Cerebellar nuclear complex (tissue), 1 donor: ENCODE measurements at places on chromosomes 11 and 22.

GRCh38 chr22:45310977-45311531, 1.3 kb downstream of the FAM118A start:
- no peak for DNase-seq

- peak; percentile 84 for DNase-seq
Measured at GRCh38 chr11:65498977-65499712, at the start of gene MALAT1. Gene MALAT1 (plus strand): TSS chr11:65499045.

DNA sequence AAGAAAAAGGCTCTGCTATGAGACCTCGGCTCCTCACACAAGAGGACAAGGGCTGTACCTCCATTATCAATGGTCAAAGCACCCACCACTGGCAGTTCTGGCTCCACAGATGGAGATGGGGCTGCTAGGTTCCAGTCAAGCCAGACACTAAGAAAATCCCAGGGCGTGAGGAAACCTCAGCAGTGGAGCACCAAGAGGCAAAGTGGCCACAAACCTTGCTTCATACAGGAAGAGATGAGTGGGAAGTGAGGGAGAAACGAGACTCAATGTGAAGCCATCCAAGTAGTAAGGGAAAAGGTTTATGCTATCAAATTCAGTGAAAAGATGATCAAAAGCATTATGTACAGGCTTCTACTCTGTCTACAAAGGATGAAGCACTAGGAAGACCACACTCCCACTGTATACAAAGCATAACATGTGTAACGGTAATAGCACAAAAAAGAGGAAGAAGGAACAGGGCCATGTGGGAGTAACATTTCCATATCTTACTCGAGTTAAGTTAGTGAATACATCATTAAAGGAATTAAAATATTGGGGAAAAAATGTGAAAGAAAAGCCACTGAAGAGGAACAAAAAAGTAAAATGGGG, 27.0 kb downstream of the POLDIP3 start:
- no peak for DNase-seq

DNA sequence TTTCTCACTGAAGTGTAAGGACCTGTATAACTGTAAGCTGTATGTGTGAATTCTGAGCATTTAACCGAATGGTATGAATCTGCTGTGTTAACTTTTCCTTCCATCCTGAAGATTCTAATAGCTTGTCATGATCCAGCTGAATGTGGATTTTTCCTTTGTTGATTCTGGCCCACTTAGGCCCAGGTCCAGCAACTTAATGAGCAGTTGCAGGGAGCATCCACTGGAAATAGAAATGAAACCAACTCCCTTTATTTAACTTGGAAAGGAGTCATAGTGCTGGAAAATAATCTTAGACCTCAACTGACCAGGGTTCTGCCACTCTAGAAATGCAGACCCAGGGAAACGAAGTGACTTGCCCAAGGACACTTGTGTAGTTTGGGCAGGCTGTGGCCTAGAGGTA, 142.3 kb upstream of the MTNR1B start:
- no peak for DNase-seq

DNA sequence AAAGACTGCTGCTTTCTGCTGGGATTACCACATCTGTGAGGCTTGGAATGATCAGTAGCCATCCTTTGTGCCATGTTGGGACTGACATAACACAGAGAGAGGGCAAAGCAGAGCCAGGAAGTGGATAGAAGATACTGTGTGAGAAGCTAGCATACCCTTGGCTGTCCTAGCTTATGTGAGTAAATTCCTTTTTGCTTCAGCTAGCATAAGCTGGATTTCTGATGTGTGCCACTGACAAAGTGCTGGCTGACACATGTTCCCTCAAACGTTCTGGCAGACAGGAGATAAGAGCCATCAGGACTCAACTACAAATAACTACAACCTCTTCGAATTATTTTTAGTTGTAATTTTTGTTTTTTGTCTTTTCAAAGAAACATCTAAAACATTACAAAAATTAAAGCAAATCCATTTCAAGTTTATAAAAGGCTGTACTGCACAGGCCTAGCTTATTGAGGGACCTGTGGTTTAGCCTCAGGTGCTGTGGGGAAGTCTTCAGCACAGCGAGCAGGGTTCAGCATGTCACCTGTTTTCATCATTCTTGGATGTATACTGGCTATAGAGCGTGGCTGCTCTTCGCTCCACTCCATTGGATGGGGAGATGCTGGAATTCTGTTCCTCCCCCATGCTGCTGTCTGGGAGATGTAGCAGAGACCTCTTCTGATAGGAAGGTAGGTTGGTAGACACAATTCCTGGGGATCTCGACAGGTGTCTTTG, 120.9 kb downstream of the SWAP70 start:
- DNase-seq = no peak

DNA sequence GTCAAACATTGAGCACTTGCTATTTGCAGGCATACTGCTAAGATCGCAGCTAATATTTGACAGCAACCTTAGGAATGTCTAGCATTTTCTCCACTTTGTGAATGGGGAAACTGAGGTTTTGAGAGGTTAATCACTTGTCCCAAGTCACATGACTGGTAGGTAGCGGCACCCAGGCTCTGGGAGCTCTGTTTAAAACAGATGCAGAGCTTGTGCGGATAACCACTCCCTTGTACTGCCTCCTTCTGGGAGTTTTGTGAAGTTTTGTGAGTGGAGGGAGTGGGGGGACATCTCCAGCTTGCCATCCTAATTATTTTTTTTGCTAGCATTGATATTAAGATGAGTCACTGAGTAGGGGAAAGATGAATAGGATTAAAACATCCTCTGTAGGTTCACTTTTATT, 134.7 kb downstream of the GRIK4 start:
- DNase-seq = no peak

DNA sequence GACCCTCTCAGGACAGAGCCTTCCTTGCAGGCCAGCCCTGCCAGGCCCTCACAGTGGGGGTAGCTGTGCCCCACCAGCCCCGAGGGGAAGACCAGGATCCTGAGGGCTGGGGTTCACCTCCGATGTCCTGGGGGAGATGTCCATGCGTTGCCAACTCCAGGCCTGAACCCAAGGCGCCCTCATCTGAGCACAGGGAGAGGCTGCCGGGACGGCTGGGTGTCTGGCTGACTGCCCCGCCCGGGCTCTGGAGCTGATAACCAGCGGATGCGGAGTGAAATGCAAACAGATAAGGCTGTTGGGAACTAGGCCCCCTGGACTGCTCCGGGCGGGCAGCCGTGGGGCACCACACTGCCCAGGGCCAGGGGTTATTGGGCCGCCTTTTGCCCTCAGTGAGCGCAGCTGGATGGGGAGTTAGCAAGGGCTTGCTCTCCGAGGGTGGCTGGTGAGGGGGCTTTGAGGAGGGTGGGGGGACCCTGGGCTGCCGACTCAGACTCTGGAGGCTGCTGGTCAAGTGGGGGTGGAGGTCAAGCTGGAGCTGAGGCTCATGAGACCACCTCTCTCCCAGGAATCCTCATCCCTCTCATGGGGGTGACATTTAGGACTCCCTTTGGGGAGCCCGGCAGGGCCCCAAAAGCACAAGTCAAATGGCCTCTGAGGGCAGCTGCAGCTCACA, 5.6 kb upstream of the MUC6 start:
- DNase-seq = no peak

DNA sequence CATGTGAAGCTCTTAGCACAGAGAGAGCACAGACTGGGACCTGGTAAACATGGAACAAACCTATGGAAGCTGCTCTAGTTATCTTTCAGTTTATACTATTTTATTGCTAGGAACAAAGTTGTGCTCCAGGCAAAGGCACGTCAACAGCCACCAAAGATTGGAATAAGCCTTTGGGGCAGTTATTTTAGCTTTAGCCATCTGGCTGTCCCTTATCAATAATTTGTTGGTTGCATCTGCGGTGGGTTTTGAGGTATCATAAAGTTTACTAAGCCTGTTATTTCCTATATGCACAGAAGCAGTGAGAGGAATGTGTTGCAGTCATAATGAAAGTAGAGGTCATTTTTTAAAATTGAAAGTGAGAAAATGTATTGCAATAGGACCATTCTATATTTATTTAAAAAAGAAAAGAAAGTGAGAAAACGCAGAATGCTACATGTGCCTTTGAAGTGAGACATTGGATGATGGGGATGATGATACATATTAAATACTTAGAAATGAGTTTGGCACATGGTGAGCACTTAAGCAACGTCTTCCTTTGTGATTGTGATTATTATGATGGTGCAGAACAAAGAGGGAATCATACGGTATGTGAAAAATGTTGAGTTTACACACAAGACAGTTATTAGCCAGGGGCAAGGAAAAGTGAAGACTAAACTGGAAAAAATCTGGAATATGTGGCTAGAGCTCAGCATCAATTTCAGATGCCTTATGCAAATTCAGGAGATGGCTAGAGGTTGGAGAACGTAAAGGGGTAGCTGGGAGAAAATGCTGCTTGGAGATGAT, 58.3 kb downstream of the PRR5L start:
- no peak for DNase-seq

DNA sequence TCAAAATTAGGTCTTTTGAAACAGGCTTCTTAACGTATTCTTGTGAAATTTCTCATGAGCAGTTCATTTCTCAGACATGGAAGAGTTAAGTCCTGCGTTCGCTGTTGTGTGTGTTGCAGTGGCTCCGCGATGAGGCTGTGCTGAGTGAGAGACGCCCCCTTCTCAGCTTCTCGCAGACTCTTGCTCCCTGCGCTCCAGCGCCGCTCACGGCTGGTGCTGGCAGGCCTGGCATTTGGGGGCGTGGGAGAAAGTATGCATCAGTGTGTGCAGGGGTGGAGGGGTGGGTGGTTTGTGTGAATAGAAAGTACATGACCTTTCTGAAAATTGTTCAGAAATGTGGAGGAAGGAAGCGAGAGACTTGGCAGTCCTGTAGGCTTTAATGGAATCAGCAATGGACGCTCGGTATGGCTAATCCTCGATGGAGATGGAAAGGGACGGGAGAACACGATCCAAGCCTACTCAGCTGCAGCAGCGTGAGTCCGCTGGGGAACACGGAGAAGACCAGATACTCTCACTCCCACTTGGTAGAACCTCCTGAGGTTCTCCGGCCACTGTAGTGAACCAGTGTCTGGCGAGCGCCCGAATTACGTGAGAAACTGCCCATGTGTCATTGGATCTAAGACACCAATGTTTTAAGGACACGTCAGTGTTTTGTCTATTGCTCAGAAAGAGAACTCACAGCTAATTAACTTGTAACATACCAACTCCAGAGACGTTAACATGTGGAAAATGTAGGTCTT, 5.9 kb downstream of the TAB1 start:
- DNase-seq = peak; percentile 29

DNA sequence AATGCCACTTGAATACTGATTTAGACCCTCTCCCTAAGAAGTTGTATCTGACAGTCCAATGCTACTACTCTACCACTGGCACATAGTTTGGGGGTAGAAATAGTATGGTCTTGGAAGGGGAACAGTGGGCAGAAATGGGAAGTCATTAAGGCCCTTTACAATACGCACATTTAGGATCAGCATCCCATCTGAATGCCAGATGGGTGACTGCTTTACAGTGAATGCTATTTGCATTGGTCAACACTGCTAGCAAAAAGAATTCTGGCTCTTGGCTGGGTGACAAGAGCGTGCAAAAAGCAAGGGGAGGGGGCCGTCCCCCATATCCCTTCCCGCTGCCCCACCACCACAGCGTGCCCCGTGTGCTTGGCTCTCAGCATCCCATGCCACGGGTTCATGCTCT, 104.7 kb upstream of the BID start:
- no peak for DNase-seq

DNA sequence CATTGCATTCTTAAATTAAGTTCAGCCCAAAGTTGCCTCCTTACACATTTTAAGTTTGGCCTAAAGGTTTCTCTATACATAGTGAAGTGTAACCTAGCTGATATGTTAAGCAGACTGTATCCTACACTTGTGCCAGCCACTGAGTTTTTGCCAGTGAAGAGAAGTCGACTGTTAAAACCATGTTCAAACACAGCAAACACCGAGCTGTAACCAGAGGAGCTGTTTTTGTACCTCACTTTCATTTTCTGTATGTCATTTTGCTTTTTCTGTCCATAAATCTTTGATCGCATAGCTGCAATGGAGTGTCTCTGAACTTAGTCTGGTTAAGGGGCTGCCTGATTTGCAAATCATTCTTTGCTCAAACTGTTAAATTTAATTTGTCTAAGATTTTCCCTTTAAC, 403.7 kb downstream of the LUZP2 start:
- DNase-seq = no peak

GRCh38 chr11:20623252-20623651, 23.8 kb downstream of the SLC6A5 start:
- DNase-seq = no peak

- no peak for DNase-seq
Measured at GRCh38 chr11:73931039-73931645, 19.7 kb upstream of the DNAJB13 start.

- no peak for DNase-seq
Measured at GRCh38 chr11:75945446-75945845, 130.4 kb downstream of the UVRAG start.

- DNase-seq = no peak
Measured at GRCh38 chr11:78857688-78858087, 283.0 kb upstream of the NARS2 start.

DNA sequence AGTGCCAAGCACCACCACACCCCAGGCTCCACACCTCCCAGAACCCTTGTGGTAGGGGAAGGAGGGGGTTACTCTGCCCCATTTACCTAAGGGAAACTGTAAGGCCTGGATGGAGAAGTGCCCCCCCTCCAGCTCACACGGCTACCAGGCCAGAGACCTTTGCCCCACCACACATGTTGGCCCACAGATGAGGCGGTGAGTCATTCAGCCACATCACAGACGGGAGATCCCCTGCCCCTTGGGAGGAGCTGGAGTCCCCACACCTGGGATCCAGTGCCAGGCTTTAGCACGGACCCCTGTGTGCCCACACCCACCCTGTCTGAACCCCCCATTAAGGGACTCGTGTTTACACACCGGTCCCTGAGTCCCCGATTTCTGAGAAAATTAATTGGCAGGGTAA, 24.9 kb downstream of the CDKN1C start:
- DNase-seq = no peak

- DNase-seq = no peak
Measured at GRCh38 chr11:117600234-117600783, 196.7 kb downstream of the DSCAML1 start.

- DNase-seq = no peak
Measured at GRCh38 chr22:39716534-39716933, 146.0 kb downstream of the CACNA1I start.

DNA sequence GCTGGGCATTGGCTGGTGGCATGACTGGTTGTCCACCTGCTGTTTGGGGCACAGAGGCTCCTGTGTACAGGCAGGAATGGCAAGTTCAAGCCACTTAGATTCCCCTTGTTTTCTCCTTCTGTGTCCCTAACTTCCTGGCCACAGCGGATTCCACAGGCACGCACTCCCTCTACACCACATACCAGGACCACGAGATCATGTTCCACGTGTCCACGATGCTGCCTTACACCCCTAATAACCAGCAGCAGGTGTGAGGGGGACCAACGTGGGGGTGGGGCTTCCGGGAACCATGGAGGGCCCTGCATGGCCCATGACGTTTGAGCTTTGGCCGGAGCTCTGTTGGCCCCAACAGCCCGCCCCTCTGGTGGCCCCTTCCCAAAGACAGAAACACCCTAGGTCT, 7.8 kb downstream of the SIPA1 start:
- no peak for DNase-seq

- DNase-seq = no peak
Measured at GRCh38 chr11:17537261-17537660, 7.0 kb downstream of the USH1C start.

DNA sequence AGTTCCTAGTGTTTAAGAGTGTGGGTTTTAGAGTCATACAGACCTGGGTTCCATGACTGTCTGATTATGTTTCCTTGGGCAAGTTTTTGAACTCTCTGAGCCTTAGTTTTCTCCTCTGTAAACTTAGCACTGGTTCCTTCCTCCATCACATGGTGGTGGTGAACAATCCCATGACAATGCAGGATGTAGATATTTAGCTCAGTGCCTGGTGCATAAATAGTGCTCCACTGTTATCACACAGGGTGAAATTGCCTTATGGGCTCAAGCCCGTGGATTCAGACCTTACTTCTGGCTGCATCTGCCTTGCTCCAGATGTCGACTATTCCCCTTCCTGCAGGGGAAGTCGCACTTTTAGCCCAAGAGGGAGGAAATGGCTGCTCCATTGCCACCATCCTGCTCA, 62.7 kb downstream of the LDLRAD3 start:
- no peak for DNase-seq
